A375 (cell line): ENCODE measurements at places on chromosomes 7 and 10. TPM values are rescaled to one million over a fixed set of nuclear protein-coding genes. Genes with fewer than 3 reads are reported as not detected.

Gene MCMBP
- 51.4 and 58.1 TPM in 2 replicates for total RNA-seq

Gene CAMK2B
- total RNA-seq, result 0.04 and 0.11 TPM in 2 replicates

Gene KAZALD1
- total RNA-seq, result 11.8 and 15.1 TPM in 2 replicates

Gene KLF14
- 0.45 and 0.74 TPM in 2 replicates for total RNA-seq

Gene MYPN
- 0.08 and 0.50 TPM in 2 replicates for total RNA-seq

Gene OR2A14
- not detected in 2 replicates for total RNA-seq

Gene BTBD16
- total RNA-seq, result 0.11 TPM in 1 of 2 replicates, not detected in the other
